ENCODE measurements at places on chromosomes 3 and 15. TPM values are rescaled to one million over a fixed set of nuclear protein-coding genes. Genes with fewer than 3 reads are reported as not detected.

DNA sequence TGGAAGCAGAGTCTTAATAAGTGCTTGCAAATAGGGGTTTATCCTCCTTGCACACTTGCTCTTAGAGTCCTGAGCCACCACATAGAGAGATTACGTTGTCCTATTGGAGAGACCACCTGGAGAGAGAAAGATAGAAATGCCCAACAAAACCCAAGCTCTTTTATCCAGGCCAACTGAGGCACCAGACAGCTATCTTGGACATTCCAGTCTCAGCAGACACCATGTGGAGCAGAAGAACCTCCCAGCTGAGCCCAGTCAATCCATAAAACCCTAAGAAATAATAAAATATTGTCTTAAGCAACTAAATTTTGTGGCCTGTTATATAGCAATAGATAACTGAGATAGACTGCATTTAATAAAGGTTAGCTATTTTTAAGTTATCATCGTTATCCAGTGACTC lies 105.7 kb upstream of the PFN2 start:
- DNase-seq: no peak

DNA sequence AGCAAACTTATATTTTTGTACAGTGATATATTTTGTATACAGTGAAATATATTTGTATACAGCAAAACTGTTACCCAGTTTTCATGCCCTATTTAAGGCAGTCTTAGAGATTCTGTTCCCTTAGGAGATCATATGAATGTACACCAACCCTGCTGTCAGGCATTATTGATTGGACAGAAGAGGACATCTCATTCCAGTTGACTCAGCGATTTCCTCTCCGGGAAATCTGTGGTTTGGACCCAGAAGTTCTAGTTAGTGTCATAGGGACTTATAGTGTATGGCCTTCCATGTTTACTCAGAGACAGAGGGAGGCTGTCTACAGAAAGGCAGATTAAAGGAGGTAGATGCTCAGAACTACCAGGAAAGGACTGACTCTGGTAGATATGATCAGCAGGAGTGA lies 318.8 kb upstream of the KCNMB2 start:
- DNase-seq: no peak

GRCh38 chr3:3707858-3708768 lies 91.1 kb upstream of the LRRN1 start:
- DNase-seq: no peak

SELENOK gene
- 61.0 TPM for total RNA-seq

MYD88 gene
- total RNA-seq: 15.2 TPM

- no peak for DNase-seq
Observed at GRCh38 chr15:101391431-101391830, 96.4 kb upstream of the SNRPA1 start.

GRCh38 chr3:73045391-73045790 lies 16.1 kb upstream of the EBLN2 start:
- DNase-seq: no peak

- no peak for DNase-seq
Observed at GRCh38 chr3:174907027-174907426, 47.9 kb downstream of the NAALADL2 start.

- DNase-seq: no peak
Observed at GRCh38 chr15:89293012-89293411, 41.6 kb downstream of the POLG start.

GRCh38 chr3:73549051-73549600 lies 75.6 kb downstream of the PDZRN3 start:
- no peak for DNase-seq

DNA sequence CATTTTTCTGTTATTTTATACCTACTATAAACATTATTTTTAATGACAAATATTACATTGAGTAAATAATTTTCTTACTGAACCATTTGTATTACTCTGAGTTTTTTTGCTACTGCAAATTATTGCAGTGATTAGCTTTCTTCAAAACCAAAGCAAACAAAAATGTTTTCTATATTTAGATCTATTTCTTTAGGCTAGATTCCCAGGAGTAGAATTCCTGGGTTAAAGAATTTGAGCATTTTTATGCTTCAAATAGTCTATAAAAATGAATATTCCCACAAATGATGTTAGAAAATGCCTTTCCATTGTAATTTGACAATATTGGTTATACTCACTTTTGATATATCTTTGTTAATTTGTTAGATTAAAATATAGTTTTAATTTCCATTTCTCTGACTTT lies 76.8 kb downstream of the LEKR1 start:
- no peak for DNase-seq

INSYN1 gene
- 0.35 TPM for total RNA-seq

SORD gene
- total RNA-seq: 38.8 TPM

LAMB2 gene
- 40.7 TPM for total RNA-seq

GRCh38 chr3:113731694-113732093 lies 14.4 kb downstream of the NAA50 start:
- no peak for DNase-seq

All from H4 (cell line).